ENCODE measurements at places on chromosomes 1 and 21.

- DNase-seq, result no peak
Observed at GRCh38 chr1:162899422-162900146, 38.6 kb upstream of the CCDC190 start.

DNA sequence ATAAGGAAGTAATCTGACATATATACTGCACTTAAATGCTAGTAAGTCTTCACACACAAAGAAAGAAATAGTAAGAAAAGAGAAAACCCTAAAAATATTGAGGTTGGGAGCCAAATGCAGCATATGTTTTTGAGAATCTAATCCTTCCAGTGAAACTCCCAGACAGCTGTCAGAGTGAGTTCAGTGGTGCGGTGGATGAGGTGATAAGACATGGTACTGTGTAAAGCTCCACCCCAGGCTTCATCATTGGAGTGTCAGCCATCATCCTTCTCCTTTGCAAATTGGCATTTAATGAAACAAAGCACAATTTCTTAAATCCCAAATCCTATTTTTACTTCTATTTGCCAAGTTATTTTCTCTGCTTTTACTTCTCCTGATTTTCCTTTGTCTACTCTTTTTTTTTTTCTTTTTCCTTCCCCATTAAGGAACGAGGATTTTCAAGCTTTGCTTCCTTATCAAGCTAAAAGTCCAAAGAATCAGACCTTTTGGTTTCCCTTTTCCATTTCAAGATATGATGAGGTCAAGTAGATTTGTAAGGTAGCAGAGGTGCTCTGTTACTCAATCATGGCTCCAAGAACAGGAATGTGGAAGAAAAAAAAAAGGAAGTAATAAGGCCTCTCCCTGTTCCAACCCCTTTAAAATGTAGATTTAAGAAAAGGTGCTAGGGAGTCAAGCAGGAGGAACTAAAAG is 343.3 kb downstream of the SETD4 start:
- no peak for DNase-seq

DNA sequence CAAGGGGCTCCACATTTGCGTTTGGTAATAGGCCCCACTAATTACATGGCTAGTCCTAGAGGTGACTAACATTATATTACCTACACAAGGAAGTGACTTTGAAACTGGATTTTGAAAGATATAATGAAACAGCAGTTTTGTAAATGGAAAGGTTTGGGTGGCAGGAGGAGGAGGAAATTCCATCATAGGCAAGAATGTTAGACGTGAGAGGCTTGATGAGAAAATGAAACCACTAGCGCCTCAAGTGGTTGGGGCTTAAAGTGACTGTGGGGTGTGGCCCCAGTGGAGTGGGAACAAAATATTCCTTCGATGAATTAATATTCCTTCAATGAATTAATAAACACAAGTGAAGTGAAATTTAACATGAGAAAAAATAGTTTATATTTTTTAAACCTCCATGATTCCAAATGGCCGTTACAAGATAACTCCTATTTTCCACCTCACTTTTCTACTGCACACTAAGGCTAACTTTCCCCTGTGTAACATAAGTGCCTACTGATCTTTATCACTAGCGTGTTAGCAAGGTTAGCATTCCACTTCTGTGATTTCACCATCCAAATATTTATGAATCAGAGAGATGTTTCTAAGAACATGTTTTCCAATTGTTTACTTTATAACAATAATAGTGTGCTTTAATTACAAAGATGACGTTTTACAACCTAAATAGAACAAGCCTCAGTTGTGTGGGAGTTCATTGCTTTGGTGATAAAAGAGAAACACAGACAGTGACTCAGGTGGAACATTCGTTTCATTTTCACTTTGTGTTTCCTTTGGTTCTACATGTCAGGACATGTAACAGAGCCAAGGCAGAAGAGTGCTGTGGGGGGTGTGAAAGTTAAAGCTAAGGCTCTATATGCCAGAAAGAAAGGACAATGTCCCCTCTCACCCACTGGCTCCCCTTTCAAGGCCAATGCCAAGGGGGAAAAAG is 12.5 kb upstream of the ATF3 start:
- DNase-seq, result peak; percentile 53

DNA sequence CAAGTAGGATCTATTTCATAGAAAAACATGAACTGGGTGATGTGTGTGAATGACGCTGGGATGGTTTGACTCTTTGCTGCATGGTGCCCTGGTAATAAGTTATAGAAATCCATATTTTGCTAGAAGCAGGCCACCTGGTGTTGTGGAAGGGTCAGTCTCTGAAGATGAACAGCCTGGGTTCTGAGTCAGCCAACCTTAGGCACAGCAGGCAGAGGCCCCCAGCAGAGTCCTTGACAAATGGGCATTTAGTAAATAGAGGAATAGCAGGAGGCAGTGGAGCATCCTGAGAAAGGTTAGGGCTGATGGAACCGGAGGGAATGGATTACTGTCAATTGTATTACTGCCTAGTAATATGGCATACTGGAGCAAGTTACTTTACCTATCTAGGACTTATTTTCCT is 20.9 kb downstream of the FGGY start:
- no peak for DNase-seq

GRCh38 chr1:239061770-239062169 is 324.6 kb upstream of the CHRM3 start:
- DNase-seq, result no peak
